ENCODE measurements at places on chromosomes 16 and 17.

GRCh38 chr16:85091522-85091910, 20.8 kb downstream of the CIBAR2 start:
- no peak for DNase-seq

- DNase-seq, result no peak
Measured at GRCh38 chr17:77530591-77530990, 389.8 kb downstream of the SEC14L1 start.

- no peak for DNase-seq
Measured at GRCh38 chr16:66798161-66798560, 3.2 kb downstream of the TERB1 start.

GRCh38 chr16:75065149-75065505, 51.5 kb downstream of the LDHD start:
- no peak for DNase-seq

GRCh38 chr17:72358465-72358864, 237.6 kb downstream of the SOX9 start:
- DNase-seq, result no peak

DNA sequence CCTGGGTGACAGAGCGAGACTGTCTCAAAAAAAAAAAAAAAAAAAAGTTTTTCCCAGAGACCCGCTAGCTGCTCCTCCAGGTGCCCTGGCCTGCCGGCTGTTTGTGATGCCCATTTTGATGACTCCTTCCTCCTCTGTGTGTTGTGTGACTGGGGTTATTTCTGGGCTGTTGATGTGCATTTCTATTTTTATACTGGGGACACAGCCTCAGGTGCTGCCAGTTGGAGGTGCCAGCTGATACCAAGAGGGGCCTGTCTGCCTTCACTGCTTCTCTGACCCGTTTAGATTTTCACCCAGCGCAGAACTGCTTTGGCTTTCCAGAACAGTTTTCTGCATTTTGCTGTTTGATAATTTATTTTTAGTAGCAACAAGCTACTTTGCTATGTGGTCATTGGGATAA, 6.7 kb downstream of the PLA2G15 start:
- no peak for DNase-seq

- no peak for DNase-seq
Measured at GRCh38 chr16:84537491-84538151, 33.2 kb upstream of the MEAK7 start.

DNA sequence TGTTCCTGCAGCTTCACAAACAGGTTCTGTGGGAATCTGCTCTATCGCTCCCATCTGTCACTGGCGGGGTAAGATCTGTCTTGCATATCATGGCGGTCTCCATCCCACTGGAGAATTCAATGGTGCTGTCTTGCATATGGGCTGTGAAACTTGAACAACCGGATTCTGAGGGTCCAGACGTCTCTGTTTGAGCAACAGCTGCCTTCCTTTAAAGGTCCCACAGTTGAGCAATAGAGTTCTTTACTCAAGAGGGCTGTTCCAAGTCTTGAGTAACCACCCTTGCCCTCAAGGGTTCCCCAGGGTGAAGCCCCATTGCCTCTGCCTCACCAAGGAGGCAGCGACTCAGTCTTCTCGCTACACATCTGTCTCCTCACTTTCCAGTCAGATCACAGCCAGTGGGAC, 50.8 kb downstream of the ZFHX3 start:
- no peak for DNase-seq

GRCh38 chr17:42846594-42847280, 2.4 kb downstream of the AOC2 start:
- DNase-seq, result no peak

GRCh38 chr17:62998665-62999393, 32.8 kb downstream of the TANC2 start:
- DNase-seq, result no peak

DNA sequence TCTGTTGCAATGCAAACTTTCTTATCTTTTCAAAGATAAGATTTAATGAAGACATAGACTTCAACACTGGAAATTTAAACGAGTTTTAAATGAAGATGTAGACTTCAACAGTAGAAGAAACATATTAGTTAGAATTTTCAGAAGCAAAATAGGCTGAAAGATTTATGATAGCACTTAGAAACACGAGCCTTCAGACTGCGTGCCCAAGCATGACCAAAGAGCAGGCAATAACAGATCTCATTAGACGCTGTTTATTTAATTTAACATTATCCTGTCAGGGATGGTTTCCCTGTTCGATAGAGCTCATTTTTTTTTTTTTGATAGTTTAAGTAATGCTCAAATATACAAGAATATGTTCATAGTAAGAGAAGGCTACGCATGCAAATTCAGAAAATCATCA, 604.7 kb upstream of the SOX9 start:
- DNase-seq, result no peak

DNA sequence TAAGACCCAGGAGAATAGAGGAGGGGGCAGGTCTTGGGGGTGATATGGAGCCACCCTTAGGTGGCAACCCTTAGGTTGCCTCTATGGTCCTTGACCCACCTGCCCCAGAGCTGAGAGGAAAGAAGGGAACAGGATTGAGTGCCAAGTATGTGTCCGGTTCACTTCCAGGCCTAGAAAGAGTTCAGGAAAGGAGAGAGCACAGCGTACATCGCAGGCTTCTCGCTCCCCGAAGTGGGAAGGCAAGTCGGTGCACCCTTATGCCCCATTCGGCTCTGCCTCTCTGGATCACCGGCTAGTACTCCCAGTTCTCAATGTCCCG, 631 bp downstream of the SP6 start:
- no peak for DNase-seq

DNA sequence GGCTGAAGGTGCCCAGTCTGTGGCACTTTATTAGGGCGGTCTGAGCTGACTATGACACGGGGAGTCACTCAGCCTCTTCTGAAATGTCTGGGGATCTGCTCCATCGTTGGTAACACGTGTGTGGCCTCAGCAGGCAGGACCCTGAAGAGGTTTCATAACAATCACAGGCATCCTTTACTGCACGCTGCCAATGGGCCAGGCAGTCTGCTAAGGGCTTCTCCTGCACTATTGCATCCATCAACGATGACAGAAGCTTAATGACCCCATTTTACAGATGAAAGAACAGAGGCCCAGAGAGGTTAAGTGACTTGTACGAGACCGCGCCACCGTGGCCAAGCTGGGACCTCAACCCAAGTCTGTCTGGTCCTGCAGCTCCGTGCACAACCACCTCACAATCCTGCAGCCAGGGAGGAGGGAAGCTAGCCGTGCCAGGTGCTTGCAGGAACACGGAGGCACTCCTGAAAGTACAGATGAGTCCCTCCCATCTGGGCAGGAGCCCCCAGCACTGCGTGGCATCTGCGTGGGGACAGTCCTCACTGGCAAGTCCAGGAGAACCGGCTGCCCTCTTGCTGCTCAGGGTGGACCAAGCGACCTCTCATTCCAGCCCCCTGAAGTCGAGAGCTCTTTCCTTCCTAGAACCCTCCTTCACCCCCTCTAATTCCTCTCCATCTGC, 40.0 kb downstream of the RPH3AL start:
- DNase-seq, result no peak

DNA sequence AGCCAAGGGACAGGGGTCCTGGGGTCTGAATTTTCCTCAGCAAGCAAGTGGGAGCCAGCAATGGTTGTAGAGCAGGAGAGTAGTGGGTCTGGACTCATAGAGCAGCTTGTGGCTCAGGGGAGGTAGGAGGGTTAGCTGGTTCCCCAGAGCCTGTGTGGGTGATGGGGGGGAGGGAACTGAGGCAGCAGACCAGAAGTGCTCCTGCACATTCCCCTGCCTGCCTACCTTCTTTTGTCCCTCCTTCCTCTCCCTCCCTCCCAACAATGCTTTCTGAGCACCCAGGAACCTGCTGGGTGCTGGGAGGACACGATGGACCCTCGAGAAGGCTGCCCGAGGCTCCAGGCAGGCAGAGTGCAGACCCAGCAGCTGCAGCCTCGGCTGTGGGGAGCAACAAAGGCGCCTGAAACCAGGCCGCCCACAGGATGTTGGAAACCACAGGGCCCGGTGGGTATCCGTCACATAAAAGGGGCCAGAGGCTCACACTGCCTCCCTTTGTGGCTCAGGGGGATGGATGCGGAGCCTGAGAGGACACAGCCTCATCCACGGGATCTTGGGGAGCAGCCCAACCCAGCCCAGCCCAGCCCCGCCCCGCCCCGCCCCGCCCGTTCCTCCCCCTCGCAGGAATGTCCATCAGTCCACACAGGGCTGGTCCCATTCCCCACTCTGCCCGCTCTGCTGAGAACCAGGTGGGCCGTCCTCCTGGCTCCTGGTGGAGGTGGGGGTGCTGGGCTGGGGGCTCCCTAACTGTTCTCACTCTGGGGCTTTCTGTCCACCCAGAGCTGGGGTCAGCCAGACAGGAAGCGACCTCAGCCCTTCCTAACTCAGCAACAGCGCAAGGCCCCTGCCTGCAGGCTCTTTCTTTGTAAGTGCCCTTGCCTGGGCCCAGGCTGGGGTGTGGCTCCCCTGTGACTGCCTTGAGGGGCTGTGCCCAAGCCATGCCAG, 1.7 kb upstream of the NLRC3 start:
- DNase-seq, result no peak

DNA sequence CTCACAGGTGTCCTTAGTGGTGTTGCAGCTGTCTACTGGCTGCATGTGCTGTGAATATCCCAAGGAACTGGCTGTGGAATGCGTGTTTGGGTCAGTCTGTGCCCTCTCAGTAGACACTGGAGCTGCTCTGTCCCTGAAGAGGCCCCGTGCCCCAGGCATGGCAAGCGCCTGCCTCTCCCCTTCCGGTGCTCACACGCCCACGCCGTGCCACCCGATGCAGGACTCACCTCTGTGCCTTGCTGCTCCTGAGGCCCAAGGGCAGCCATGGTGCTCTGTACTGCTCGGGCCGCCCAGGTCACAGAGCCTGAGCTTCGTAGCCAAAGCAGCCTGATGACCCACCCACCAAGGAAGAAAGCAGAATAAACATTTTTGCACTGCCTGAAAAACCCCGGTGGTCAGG, 10.0 kb downstream of the RGS11 start:
- DNase-seq, result no peak

GRCh38 chr16:51818342-51818944, 667.4 kb upstream of the SALL1 start:
- DNase-seq, result no peak

GRCh38 chr17:39700148-39700987, 504 bp downstream of the ERBB2 start:
- no peak for DNase-seq

DNA sequence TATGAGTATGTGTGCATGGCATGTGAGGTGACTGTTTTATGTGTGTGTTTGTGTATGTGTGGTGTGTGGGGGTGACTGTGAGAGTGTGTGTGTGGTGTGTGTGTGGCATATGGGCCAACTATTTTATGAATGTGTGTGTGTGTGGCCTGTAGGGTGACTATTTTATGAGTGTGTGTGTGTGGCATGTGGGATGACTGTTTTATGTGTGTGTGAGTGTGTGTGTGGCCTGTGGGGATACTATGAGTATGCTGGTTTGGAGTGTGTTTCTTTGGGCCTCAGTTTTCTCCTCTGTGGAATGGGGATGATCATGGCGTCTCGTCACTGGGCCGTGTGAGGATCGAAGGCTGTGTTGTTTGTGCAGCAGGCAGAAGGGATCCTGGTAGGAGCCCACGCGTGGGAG, 152.1 kb upstream of the PLCG2 start:
- no peak for DNase-seq

GRCh38 chr17:77254951-77255825, 114.4 kb downstream of the SEC14L1 start:
- DNase-seq, result no peak

DNA sequence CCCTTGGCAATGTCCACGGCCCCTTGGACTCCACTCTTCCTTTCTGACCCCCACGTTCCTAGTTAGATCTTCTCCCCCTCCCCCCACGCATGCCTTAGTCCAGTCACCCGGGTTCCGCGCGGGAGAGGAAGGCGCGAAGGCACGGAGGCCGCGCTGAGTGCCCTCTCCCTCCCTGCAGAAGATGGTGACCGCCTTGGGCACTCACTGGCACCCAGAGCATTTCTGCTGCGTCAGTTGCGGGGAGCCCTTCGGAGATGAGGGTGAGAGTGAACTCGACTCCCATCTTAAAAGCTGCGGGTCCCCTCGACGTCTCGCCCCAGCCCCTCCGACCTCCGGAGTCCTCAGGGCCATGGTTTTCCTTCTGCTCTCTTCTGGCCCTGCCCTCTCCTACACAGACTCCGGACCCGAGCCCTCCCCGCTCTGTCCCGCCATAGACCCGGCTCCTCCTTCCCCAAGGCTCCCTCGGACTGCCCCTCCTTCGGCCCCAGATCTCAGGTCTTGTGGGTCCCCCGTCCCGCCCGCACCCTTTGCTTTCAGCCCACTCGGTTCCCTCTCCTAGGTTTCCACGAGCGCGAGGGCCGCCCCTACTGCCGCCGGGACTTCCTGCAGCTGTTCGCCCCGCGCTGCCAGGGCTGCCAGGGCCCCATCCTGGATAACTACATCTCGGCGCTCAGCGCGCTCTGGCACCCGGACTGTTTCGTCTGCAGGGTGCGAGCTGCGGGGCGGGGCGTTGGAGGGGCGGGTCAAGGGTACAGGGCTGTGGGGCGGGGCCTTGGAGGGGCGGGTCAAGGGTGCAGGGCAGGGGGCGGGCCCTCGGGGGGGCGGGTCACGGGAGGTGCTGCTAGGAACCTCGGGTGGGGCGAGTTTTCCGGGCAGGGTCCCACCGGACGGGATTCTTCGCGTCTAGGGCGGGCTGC, 4.6 kb downstream of the TGFB1I1 start:
- DNase-seq, result peak; percentile 87

- DNase-seq, result no peak
Measured at GRCh38 chr16:19131825-19132218, 18.1 kb downstream of the ITPRIPL2 start.

Data from stimulated activated CD4-positive, alpha-beta T cell treated with anti-CD3 and anti-CD28 coated beads, Interleukin-1b, Interleukin-23, amount 100 ng/mL, for 1 hour (primary cell).